ENCODE measurements at places on chromosomes 5 and 9. TPM values are rescaled to one million over a fixed set of nuclear protein-coding genes. Genes with fewer than 3 reads are reported as not detected.

The OBP2B gene
- total RNA-seq: not detected

The PCYOX1L gene
- total RNA-seq: 13.1 TPM

The CFAP77 gene
- not detected for total RNA-seq

The FBP2 gene
- not detected for total RNA-seq

The TAS2R1 gene
- not detected for total RNA-seq

The PJA2 gene
- 71.8 TPM for total RNA-seq

The CDC20B gene
- 0.31 TPM for total RNA-seq

The YIPF5 gene
- total RNA-seq: 58.6 TPM

The NUP214 gene
- total RNA-seq: 66.2 TPM

The GABRA6 gene
- not detected for total RNA-seq

The DOK3 gene
- total RNA-seq: 10.0 TPM

The TMEM174 gene
- not detected for total RNA-seq

The LRRC26 gene
- not detected for total RNA-seq

The IRGM gene
- 1.5 TPM for total RNA-seq

The ADAMTSL2 gene
- not detected for total RNA-seq

The PCDHGB5 gene
- total RNA-seq: 1.7 TPM

The INSL6 gene
- not detected for total RNA-seq

The RAD1 gene
- total RNA-seq: 38.3 TPM

The NAIP gene
- 7.7 TPM for total RNA-seq

The LCN15 gene
- not detected for total RNA-seq

The FBN2 gene
- not detected for total RNA-seq

The AIF1L gene
- not detected for total RNA-seq

The BARHL1 gene
- not detected for total RNA-seq

The NDUFA8 gene
- 36.5 TPM for total RNA-seq

The C5orf52 gene
- total RNA-seq: not detected

The C9orf50 gene
- total RNA-seq: not detected

The RIGI gene
- 9.2 TPM for total RNA-seq

The CDX1 gene
- not detected for total RNA-seq

The GIN1 gene
- 8.4 TPM for total RNA-seq

The PDE6A gene
- total RNA-seq: not detected

The TNC gene
- total RNA-seq: not detected

The ADAMTS13 gene
- total RNA-seq: 0.67 TPM

The FST gene
- total RNA-seq: not detected

The F2RL1 gene
- not detected for total RNA-seq

The FOXD4L3 gene
- not detected for total RNA-seq

The CTXN3 gene
- total RNA-seq: not detected

The SLC38A9 gene
- 34.2 TPM for total RNA-seq

Data from natural killer cell treated with Interleukin-12 subunit alpha and Interleukin-12 subunit beta and Interleukin-15 and Interleukin-18, amount 100 ng/mL, for 72 hours (primary cell).